Liver (tissue), 10 donors: ENCODE measurements at places on chromosomes 7 and 10. TPM values are rescaled to one million over a fixed set of nuclear protein-coding genes. Genes with fewer than 3 reads are reported as not detected.
A peak's percentile ranks its signal among the peaks of the same experiment; 100 is the strongest.

- no peak for DNase-seq
- no peaks in the 10 kb centered on the region for H3K36me3 ChIP-seq
- H3K4me3 ChIP-seq = no peak overlapping the region
- H3K4me1 ChIP-seq = no peaks in the 10 kb centered on the region
- H3K27me3 ChIP-seq = no peaks in the 10 kb centered on the region
These were observed 12.5 kb downstream of the ADD3 start for GRCh38 chr10:110020265-110020664.

STK31 gene
- 0.59 TPM for total RNA-seq

GRCh38 chr7:2893411-2893861 lies 49.3 kb upstream of the GNA12 start:
- H3K27me3 ChIP-seq = no peaks in the 10 kb centered on the region

DNA sequence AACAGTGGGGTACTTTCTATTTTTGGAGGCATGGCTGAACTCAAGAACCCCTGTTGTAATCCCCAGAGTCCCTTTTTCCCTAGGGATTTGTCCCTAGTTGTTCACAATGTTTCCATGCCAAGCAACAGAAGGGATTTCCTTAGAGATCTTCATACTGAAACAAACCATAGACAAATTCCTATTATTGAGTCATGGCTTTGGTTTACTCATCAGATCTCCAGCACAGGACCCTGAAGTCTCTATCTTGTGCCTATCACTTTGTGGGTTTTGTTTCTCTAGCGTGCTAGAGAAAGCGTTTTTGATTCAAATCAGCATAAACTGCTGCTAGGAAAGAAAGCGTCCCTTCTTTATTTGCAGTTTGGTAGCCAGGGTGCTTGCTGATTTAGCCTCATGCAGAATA lies 165.0 kb downstream of the BAMBI start:
- no peak for DNase-seq
- no peaks in the 10 kb centered on the region for H3K27me3 ChIP-seq
- H3K36me3 ChIP-seq = no peaks in the 10 kb centered on the region
- no peak overlapping the region for H3K27ac ChIP-seq

DNA sequence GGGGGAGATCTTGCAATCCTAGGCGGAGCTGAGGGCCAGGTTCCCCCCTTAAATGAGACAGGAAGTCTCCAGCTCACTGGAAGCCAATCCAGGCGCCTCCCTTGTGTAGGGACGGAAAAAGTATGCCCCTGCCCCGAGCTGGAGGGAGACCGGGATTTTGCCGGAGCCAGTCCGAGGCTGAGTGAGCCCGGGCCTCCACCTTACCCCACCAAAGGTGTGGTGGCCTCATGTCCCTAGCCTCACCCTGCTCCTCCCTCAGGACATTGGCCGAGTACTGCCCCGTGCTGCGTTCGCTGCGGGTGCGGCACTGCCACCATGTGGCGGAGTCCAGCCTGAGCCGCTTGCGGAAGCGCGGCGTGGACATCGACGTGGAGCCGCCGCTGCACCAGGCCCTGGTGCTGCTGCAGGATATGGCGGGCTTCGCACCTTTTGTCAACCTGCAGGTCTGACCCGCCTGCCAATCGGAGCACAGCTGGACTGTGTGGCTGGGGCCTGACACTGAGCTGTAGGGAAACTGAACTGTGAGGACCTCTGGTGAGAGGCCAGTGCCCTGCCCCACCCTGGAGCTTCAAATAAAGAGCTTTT lies 2.0 kb downstream of the FBXL15 start:
- H3K4me1 ChIP-seq = peaks cover 12% of the 10 kb centered on the region
- H3K27me3 ChIP-seq = no peaks in the 10 kb centered on the region
- peaks cover 3% of the 10 kb centered on the region for H3K36me3 ChIP-seq
- H3K4me3 ChIP-seq = peak overlapping the region; percentile 87

- no peaks in the 10 kb centered on the region for H3K4me1 ChIP-seq
- H3K27ac ChIP-seq = no peak overlapping the region
- H3K4me3 ChIP-seq = no peak overlapping the region
- H3K36me3 ChIP-seq = no peaks in the 10 kb centered on the region
- no peak for DNase-seq
These were observed 559.6 kb downstream of the GATA3 start for GRCh38 chr10:8614054-8614565.

DNA sequence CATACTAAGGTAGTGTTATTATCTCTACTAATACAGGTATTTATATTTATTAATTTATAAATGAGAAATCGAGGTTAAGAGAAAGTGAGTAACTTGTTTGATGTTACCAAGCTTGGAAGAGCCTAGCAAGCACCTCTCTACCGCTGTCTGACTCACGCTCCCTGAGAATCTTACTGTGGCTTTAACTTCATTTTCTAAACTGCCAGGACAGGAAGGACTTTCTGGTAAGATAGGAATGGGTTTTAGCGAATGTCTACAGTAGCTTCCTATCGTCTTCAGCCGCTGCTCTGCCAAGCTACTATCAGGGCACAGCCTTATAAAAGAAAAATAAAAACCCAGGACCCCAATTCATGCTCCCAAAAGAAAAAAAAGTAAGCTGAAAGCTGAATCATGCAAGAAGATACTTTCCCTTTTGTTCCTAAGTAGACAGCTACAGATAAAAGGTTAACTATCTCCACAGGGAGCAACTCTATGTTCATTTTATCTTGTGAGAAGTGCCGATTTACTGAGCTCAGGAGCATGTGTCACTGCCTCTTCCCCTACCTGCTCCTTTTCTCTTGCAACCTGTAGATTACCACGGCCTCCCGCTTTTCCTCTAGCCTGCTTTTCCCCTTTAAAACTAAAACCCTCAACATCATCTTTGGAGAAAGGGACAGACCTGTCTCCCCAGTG lies 60.2 kb downstream of the THNSL1 start:
- peaks cover 26% of the 10 kb centered on the region for H3K4me1 ChIP-seq
- no peaks in the 10 kb centered on the region for H3K27me3 ChIP-seq
- H3K36me3 ChIP-seq = no peaks in the 10 kb centered on the region
- no peak for DNase-seq
- H3K27ac ChIP-seq = peak overlapping the region; percentile 1

DNA sequence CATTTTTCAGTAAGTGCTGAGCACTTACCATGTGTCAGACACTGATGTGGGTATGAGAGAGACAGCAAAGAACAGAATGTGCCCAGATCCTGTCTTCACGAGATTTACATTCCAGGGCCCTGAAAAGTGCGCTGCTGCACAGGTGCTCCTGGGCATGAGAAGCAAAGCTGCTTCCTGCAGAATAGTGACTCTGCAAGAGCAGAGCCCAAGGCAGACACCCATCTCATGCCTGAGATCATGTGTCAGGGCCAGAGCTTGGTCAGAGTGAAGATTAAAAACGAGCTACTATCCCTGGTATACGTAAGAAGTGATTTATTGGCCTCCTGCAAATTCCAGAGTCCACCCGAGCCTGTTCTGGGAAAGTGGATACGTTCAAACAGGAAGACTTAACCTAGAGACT lies 824.4 kb downstream of the GRID1 start:
- no peaks in the 10 kb centered on the region for H3K27me3 ChIP-seq
- no peak overlapping the region for H3K27ac ChIP-seq
- no peak overlapping the region for H3K4me3 ChIP-seq

METTL27 gene
- 1.6 TPM for total RNA-seq

GRCh38 chr7:7165372-7165771 lies 17.0 kb upstream of the C1GALT1 start:
- no peaks in the 10 kb centered on the region for H3K4me1 ChIP-seq
- DNase-seq = no peak

VPS26A gene
- total RNA-seq = 13.3 TPM

GRCh38 chr7:18532813-18533212 lies 37.3 kb downstream of the HDAC9 start:
- H3K36me3 ChIP-seq = no peaks in the 10 kb centered on the region
- no peak overlapping the region for H3K27ac ChIP-seq
- DNase-seq = no peak
- no peaks in the 10 kb centered on the region for H3K4me1 ChIP-seq
- H3K4me3 ChIP-seq = no peak overlapping the region

DNA sequence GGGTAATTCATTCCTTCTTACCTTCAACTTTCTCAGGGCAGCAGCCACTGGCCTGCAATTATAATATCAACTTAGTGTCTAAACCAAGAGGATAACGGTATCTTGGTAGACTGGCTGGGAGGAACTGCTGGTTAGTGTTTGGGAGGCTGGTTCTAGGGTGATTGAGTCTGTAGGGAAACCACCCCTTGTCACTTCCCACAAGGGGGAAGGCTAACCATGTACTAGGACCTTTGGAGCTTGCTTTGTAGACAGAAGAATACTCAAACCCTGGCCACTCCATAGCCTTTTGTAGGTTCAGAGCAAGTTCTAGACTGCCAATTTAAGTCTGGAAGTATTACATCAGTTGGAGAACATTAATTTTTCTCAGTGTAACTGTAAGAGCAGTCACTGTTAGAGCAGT lies 51.3 kb downstream of the NHLRC2 start:
- H3K27ac ChIP-seq = no peak overlapping the region
- no peak for DNase-seq
- no peak overlapping the region for H3K4me3 ChIP-seq
- H3K27me3 ChIP-seq = no peaks in the 10 kb centered on the region
- peaks cover 6% of the 10 kb centered on the region for H3K36me3 ChIP-seq
- H3K4me1 ChIP-seq = no peaks in the 10 kb centered on the region

DNA sequence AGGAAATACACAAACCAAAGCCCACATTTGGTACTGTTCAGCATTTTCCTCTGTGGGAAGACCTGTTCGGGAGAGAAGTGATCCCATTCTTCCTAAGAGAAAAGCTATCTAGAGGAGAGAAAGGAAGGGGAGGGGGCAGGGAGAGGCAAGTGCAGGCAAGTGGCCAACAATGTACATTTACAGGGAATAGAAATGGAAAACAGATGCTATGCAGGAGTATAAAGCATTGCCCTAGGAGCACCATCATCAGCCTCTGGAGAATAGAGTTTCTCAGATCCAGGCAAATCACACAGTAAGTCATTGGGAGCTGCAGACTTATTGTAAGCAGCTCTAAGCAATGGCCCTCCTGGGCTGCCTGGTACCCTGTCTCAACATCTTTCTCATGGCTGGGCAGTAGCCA lies 424.4 kb upstream of the AUTS2 start:
- H3K36me3 ChIP-seq = no peaks in the 10 kb centered on the region
- H3K4me1 ChIP-seq = peaks cover 4% of the 10 kb centered on the region
- no peak overlapping the region for H3K4me3 ChIP-seq
- H3K27me3 ChIP-seq = no peaks in the 10 kb centered on the region
- DNase-seq = no peak
- H3K27ac ChIP-seq = no peak overlapping the region

ANKRD1 gene
- 0.25 TPM for total RNA-seq

GRCh38 chr7:73567846-73568685 lies 10.3 kb downstream of the TBL2 start:
- H3K36me3 ChIP-seq = peaks cover 19% of the 10 kb centered on the region
- no peak for DNase-seq
- H3K4me3 ChIP-seq = no peak overlapping the region
- no peak overlapping the region for H3K27ac ChIP-seq
- H3K4me1 ChIP-seq = no peaks in the 10 kb centered on the region

DIP2C gene
- 5.3 TPM for total RNA-seq

TMEM130 gene
- total RNA-seq = not detected

DNA sequence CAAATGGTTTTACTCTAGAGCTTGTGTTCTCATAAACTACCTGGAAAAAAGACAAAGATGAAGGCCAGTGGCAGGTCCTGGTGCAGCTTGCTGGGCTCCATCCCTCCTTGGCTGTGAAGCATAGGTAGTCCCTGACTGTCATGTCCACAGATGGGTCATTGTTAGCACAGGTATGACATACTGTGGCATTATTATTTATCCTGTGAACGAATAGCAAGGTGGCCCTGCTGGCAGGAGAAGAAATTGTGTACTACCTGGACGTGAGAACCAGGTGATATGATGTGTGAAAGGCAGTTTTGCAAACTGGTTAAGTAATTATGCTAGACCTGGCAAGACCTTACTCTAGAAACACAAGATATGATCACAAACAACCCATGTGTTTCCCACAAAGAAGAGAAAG lies 63.9 kb downstream of the CCDC71L start:
- no peaks in the 10 kb centered on the region for H3K4me1 ChIP-seq
- H3K4me3 ChIP-seq = no peak overlapping the region
- no peaks in the 10 kb centered on the region for H3K36me3 ChIP-seq
- no peaks in the 10 kb centered on the region for H3K27me3 ChIP-seq
- H3K27ac ChIP-seq = no peak overlapping the region

SFTPD gene
- total RNA-seq = 0.17 TPM

DNA sequence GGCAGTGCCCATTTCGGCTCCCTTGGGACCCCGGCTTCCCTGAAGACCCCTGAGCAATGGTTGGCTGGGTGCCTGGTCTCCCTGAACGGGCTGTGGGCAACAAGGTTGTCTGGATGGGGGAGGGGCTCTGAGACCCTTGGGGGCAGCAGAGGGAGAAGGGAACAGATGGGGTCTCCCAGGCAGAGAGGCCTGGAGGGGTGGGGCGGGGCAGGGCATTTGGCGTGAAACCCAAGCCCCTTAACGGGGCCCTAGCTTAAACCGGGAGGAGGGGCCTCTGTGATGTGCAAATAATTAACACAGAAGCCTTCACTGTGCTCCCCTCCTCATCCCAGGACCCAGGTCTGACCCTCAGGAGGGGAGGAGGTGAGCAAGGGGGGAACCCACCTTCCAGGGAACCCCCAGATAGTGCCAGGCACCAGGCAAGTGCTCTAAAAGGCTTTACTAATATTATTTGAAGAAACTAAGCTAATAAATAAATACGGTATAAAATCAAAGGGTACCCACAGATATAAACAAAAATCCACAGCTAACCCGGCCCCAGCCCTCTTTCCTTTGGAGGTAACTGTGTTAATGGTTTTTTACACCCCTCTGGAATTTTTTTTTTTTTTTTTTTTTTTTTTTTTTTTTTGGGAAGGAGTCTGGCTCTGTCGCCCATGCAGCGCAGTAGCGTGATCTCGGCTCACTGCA lies 170.8 kb downstream of the RNF216 start:
- H3K27me3 ChIP-seq = no peaks in the 10 kb centered on the region
- H3K4me1 ChIP-seq = no peaks in the 10 kb centered on the region
- H3K36me3 ChIP-seq = no peaks in the 10 kb centered on the region
- DNase-seq = no peak
- no peak overlapping the region for H3K27ac ChIP-seq

- DNase-seq = no peak
- H3K27ac ChIP-seq = no peak overlapping the region
- H3K36me3 ChIP-seq = no peaks in the 10 kb centered on the region
- H3K4me1 ChIP-seq = no peaks in the 10 kb centered on the region
- H3K27me3 ChIP-seq = no peaks in the 10 kb centered on the region
These were observed 58.8 kb downstream of the ARL4A start for GRCh38 chr7:12746211-12746610.
